ENCODE measurements at places on chromosomes 16 and 17.
A peak's percentile ranks its signal among the peaks of the same experiment; 100 is the strongest.

DNA sequence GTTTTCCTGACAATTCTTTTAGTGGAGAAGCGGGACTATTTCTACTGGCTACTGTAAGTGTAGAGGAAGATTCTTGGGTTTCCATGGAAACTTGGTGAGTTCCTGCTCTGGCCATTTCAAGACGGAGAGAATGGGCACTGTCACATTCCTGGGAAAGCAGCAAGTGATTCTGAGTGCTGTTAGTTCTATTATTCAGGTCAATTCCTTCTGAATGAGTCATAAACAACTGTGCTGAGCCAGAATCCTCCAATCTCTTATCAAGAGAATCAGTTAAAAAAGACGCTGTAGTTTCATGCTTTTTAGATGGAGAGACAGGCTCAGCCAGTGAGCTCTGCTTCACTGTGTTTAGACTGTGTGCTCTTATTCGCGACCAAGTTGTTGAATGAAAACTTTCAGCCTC, 19.6 kb downstream of the AKAP10 start:
- DNase-seq, result peak; percentile 69

GRCh38 chr16:15594711-15595320, 48.1 kb downstream of the MARF1 start:
- DNase-seq, result no peak

DNA sequence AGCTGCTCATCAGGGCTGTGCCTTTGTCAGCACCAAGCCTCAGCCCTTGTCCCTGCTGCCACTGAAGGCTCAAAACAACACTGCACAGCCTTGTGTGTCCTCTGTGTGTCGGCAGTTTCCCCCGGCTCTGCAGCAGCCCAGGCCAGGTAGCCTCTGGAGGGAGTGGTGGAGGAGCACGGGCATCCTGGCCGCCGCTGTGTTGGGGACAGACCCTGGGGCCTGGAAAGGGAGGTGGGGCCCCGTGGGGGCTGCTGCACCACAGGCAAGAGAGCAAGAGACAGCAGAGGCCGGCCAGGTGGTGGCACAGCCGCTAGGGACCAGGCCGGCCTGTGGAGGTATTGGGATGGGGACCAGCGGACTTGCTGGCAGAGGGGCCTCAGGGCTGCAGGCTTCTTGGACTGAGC, 96.9 kb upstream of the ZNF750 start:
- no peak for DNase-seq

DNA sequence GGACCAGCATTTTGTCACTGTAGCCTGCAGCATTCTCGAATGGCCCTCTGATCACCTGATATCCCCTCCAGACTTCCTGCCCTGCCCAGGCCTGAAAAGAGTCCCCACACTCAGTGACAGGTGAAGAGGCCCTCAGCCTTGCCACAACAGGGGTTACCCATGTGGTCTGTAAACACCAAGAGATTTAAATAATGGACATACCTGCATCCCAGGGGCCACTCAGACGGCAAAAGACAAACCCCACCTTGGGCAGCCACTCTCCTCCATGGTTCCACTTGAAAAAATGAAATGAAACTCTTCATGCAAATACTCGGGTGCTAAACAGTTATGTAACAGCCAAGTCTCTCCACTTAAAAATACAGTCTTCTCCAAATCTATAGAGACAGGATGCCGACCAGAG, 22.9 kb upstream of the PECAM1 start:
- DNase-seq, result no peak

DNA sequence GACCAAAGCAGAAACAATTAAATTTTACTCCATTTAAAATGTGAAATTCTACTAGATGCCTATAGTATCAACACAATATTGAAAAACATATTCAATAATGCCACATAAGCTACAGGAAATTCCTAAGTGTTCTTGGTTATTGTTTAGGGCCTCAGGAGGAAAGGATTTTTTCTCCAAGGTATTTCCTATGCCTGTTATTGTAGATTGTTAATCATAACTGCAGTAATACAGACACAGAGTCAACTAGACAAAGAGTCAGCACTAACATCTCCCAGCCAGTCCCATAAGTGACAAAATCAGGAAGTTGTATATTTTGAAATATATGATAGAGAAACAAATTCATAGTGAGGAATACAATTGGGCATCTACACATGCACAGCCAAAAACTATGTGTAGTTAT, 782.7 kb upstream of the KIF2B start:
- DNase-seq, result no peak

GRCh38 chr16:4141604-4142003, 25.4 kb upstream of the ADCY9 start:
- DNase-seq, result no peak

DNA sequence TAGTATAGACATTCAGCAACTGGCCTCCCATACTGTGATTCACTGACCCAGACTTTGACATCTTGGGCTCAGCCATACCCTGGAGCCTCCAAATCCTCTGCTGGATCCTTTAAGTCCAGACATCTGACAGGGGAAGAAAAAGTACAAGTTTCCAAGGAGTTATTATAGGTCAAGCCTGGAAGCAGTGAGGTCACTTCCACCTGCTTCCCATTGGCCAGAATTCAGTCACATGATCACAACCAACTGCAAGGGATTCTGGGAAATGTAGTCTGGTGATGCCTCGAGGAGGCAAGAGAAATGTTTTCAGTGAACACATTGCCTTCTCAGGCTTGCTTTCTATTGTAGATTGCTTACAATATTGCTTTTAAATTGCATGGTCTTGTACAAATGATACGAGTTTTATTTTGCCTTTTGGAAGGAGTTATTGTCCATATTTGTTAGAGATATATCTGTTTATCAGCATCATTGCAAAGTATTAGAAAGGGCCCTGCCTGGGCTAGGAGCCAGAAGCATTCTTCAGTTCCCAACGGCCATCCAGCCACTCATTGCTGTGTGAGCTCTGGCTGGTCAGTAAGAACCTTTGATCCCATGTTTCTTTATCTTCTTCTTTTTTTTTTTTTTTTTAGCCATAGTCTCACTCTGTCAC, 696.9 kb downstream of the WWOX start:
- peak; percentile 75 for DNase-seq

GRCh38 chr17:43019418-43019817, 2.8 kb downstream of the VAT1 start:
- no peak for DNase-seq

- no peak for DNase-seq
These were observed 69.0 kb downstream of the RAP1GAP2 start for GRCh38 chr17:2865228-2865627.

DNA sequence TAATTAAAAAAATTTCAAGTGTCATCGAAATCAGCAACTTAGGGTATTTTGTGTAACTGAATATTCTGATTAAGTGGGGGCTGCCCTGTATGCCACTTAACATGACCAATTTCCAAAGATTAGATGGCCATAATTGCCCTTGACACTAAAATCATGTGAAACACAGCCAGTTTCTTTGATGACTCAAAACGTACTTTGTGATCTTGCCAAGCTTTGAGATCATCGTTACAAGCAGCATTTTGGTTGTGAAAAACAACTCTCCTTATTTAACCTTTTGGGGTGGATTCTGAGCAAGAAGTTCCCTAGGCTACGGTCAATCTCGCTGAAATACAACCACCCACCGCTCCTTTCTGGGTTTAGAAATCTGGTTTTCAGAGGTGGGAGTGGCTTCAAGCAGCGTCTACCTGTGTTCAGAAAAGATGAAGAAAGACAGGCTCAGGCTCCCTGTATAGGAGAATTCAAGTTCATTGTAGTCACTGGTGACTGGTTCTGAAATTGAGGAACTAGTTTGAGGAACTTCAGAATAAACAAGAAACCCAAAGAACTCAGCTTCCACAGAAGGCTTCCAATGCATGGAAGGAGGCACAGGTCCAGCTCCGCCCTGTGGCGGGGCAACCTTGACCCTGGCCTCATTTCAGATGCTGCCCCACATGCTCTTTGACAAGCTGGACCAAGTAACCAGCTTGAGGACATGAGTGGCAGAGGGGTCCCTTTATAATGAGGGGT, 9.4 kb downstream of the MAP3K14 start:
- DNase-seq, result no peak

DNA sequence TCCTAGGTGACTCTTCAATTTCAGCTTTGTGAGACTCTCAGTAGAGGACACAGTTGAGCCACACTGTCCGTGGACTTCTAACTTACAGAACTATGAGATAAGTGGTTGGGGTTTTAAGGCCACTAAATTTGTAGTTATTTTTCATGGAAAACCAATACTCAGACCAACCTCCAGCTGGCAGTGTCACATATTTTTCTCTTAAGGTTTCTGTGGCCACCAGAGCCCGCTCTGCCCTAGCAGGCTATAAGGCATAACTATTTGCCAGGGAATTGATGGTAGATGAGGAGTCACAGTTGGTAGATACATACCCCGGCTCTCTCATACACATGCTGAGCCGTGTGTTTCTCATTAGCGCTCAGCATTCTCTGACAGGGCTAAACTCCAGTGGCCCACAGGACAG, 336.8 kb upstream of the MON1B start:
- no peak for DNase-seq

GRCh38 chr17:21199311-21199710, 14.7 kb downstream of the TMEM11 start:
- peak; percentile 84 for DNase-seq

DNA sequence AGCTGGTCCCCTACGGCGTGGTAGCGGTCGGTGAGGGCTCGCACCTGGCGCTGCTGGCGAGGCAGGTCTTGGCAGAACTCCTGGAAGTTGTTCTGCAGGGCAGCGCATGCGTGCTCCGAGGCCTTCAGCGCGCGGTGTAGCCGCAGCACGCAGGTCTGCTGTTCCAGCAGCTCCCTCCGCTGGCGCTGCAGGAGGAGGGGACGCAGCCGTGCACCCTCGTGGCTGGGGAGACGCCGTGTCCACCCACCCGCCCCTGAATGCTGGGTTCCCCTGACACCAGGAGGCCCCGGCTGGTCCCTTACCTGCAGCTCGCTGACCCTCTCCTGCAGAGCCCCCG, 12.2 kb downstream of the EVPL start:
- DNase-seq, result peak; percentile 59

GRCh38 chr17:39098588-39098987, 52.8 kb downstream of the PLXDC1 start:
- no peak for DNase-seq

DNA sequence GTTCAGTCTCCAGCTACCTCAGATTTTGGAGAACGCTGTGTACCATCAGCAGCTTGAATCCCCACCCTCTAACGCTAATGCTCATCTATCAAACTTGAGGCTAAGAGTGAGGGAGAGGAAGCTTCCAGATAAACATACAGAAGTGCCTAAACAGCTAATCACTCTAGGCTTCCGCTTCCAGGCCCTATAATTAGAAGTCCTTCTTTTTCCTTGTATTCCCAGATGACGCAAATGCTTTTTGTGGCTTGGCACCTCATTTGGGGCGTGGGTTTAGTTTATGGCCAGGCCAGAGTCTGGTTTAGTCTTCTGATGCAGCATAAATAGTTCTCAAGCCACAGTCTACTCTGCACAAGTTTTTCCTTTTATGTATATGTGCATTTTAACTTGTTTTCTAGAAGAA, 263.4 kb downstream of the BCAS3 start:
- DNase-seq, result no peak

Measured in H9 (cell line).